ENCODE measurements at places on chromosomes 6 and 20. TPM values are rescaled to one million over a fixed set of nuclear protein-coding genes. Genes with fewer than 3 reads are reported as not detected.

The TRAPPC3L gene
- not detected for total RNA-seq

The SIGLEC1 gene
- 10.2 TPM for total RNA-seq

The TMEM14B gene
- 46.4 TPM for total RNA-seq

DNA sequence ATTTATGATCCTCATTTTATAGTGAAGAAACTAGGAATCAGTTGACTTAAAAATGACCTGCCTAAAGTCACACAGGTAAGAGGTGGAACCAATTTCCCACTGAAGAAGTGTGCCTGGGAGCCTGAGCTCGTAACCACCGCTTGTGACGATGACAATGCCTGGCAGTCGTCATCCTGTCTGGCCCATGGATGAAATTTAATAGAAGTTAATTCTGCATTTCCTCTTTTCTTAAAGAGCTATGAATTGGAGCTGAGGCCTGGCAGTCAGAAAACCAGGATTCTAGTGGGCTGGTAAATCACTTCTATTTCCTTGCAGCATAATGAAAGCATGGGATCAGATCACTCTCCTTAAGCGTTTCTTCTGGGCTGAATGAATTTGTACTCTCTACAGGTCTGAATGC is 200.0 kb upstream of the SGK1 start:
- DNase-seq, result no peak
- no peaks in the 10 kb centered on the region for H3K27me3 ChIP-seq
- H3K4me3 ChIP-seq, result no peak overlapping the region
- no peak overlapping the region for H3K27ac ChIP-seq
- no peaks in the 10 kb centered on the region for H3K36me3 ChIP-seq

DNA sequence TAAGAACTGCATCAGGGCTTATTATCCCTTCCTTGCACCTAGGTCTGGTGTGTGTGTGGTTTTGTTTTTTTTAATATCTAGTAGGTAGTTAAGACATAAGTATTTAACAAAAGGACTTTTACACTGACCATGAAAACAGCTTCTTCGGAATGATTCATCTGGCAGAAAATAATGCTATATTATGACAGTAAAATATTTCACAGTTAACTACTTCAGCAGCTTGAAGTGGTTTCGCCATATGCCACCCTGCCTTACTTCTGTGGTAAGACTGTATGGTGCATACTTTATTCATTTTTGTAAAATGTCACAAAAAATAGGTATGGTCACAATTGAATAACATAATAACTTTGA is 858 bp upstream of the PTPRK start:
- H3K36me3 ChIP-seq, result no peaks in the 10 kb centered on the region
- peak overlapping the region; percentile 98 for H3K27ac ChIP-seq
- H3K4me3 ChIP-seq, result no peak overlapping the region
- H3K27me3 ChIP-seq, result no peaks in the 10 kb centered on the region
- peaks cover 9% of the 10 kb centered on the region for H3K4me1 ChIP-seq

DNA sequence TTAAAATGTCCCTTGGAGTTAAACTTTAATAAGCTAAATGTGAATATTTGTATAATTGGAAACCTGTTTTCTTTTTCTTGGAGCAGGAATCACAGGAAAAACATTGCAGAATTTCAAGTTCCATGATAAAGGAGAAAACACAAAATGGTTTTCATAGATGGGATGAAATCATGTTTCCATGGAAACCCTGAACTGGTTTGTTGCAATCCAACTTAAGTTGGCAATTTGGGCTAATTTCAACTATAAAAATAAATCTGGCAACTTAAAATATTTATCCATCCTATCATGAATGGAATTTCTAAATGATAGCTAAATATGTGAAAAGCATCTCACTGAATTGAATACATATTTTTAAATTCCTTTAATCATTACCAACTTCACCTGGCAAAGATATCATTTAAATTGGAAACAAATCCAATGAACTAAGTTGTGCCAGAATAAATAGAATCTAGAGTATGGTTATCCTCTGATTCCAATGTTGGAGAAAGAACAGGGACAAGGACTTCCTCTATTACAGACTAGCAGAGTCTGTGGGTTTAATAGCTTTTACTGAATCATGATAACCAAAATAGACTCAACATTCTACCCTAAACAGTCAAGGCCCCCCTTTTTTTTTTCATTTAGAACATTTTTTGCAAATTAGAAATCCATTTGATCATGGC is 33.2 kb downstream of the COL21A1 start:
- no peak overlapping the region for H3K4me3 ChIP-seq
- no peaks in the 10 kb centered on the region for H3K36me3 ChIP-seq

- no peak overlapping the region for H3K27ac ChIP-seq
- no peaks in the 10 kb centered on the region for H3K4me1 ChIP-seq
- H3K4me3 ChIP-seq, result no peak overlapping the region
- H3K36me3 ChIP-seq, result no peaks in the 10 kb centered on the region
- no peak for DNase-seq
- no peaks in the 10 kb centered on the region for H3K27me3 ChIP-seq
These were observed 8.4 kb upstream of the AIG1 start for GRCh38 chr6:143052282-143052681.

DNA sequence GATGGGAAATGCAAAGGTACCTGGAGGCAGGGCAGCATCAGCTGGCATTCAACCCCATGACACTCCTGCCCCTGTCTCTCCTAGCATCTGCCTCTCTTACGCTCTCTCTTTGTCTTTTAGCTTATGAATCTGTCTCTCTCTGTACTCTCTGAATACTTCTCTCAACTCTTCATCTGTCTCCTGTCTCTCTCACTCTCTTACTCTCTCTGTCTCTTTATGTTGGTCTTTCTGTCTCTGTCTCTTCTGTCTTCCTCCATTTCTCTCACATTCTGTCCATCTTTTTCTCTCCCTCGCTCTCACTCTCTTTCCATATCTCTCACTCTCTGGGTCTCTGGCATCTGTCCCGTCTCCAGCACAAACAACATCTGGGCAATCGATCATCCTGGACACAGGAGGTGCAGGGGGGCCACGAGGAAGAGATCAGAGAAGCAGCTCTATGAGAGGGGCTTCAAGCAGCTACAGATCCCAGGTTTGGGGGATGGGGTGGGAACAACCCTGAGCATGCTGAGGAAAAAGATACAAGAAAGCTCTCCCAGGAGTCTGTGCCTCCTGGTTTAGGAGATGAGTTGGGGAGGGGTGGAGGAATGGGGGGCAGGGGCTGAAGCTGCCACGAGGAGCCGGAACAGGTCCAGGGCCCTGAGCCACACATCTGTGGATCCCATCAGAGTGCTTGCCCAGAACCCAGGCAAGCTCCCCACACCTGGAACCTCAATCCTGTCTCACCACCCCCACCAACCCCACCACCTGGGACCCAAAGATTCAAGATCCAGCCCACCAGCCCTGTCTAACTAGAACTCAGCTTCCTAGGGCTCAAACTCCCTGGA is 2.4 kb downstream of the COL11A2 start:
- H3K27ac ChIP-seq, result no peak overlapping the region
- no peak for DNase-seq
- peaks cover 13% of the 10 kb centered on the region for H3K4me1 ChIP-seq

- H3K4me1 ChIP-seq, result no peaks in the 10 kb centered on the region
- no peaks in the 10 kb centered on the region for H3K27me3 ChIP-seq
- H3K36me3 ChIP-seq, result no peaks in the 10 kb centered on the region
- H3K27ac ChIP-seq, result no peak overlapping the region
These were observed 156.4 kb downstream of the MTHFD1L start for GRCh38 chr6:151021896-151022295.
